ENCODE measurements at places on chromosomes 4 and X.
A peak's percentile ranks its signal among the peaks of the same experiment; 100 is the strongest.

- peak; percentile 19 for ATAC-seq
Observed at GRCh38 chr4:118284169-118284568, 68.6 kb downstream of the PRSS12 start.

DNA sequence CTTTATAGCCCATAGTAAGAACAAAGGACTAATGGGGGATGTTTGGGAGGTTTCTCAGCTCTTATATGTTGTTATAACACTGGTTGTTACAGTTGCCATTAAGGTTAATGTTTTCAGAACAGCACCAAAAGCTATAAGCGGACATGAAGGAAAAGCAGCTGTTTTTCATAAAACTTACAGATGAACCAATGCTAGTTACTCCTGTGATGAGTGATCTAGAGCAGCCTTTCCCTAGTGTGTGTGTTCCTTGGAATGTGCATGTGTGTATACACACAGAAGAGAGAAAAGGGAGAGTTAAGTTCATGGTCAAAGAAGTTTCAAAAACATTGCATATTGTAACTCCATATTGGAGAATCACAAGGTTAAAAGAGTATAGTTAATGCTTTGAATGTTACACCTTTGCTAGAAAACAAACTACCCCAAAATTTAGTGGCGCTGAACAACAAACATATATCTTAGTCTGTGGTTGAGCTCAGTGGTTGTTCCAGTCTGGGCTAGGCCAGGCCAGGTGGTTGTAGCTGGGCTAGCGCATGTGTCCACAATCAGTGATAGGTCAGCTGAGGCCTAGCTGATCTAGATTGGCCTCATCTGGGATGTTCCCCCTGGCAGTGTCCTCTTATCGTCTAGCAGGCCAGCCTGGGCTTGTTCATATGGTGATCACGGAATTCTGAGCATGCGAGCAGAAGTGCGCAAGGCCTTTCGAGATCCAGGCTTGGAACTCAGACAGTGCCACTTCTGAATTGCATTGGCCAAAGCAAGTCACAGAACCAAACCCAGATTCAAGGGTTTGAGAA lies 151.0 kb downstream of the NHS start:
- no peak for ATAC-seq

DNA sequence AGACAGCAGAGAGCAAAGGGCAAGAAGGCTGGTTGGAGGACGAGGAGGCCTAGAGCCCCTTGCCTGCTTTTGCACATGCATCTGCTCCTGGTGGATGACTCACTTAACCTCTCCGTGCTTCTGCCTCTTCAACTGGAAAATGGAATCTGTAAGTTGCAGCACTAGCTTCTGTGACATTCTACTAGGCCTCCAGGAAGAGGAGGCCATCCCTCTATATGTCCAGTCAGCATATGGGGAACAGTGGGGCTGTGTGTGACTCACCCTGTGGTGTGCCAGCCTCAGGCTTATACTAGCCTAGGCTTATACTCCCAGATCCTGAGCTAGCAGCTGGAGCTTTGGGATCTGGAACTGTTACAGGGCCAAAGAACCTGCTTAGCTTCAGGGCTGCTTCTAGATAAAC lies 36.0 kb downstream of the RTL9 start:
- no peak for ATAC-seq

DNA sequence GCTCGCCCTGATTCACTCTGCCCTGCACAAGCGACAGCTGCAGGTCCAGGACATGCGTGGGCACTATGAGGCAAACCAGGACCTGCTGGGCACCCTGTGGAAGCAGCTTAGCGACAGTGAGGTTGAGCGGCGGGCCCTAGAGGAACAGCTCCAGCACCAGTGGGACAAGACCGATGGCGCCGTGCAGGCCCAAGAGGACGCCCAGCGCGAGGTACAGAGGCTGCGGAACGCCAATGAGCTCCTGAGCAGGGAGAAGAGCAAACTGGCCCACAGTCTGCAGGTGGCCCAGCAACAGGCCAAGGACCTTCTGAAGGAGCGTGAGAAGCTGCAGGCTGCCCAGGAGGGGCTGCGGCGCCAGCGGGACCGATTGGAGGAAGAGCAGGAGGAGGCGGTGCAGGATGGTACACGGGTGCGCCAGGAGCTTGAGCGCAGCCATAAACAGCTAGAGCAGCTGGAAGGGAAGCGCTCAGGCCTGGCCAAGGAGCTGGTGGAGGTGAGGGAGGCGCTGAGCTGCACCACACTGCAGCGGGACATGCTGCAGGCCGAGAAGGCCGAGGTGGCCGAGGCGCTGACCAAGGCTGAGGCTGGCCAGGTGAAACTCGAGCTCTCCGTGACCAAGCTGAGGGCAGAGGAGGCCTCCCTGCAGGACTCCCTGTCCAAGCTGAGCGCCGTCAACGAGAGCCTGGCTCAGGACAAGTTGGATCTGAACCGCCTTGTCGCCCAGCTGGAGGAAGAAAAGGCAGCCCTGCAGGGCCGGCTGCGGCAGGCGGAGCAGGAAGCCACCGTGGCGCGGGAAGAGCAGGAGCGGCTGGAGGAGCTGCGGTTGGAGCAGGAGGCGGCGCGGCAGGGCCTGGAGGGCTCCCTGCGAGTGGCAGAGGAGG lies 12.8 kb downstream of the SMIM10L2A start:
- ATAC-seq = no peak

DNA sequence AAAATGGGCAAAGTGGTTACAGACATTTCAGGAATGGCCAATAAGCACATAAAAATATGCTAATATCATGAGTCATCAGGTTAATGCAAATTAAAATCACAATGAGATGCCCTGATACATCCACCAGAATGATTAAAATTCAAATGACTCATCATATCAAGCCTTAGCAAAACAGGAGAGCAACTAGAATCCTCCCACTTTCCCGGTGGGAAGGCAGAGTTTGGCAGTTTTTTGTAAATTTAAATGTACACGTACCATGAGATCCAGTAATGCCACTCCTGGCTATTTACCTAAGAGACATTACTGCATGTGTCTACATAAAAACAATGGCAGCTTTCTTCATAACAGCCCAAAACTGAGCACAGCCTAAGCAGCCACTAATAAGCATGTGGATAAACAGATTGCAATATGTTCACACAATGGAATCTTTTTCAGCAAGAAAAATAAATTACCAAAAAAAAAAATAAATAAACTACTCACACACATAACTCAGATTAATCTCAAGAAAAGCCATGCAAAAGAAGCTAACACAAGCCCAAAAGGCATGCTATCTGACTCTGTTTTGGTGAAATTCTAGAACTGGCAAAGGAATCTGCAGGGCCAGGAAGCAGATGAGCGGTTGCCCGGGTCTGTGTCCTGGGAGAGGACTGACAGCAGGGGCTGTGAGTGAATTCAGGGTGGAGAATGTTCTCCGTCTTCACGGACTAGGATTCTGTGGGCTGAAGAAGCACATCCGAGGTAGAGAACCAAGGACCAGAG lies 48.8 kb downstream of the AFAP1 start:
- no peak for ATAC-seq

DNA sequence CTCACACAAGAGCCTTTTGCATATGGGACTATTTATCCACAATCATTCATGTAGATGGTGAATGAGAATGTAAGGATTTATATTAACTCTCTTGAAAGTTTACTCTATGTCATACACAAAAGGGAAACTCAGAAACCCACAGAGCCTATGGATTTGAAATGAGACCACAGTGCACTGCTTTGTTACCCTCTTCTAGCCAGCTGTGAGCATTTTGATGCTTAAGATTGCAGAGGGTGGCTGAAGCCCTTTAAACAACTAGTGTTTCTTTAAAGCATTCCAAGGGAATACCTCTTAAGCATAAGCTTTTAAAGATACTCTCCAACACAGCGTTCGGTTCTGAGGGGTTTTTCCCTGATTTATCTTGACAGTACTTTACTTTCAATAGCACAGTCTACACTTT lies 113.9 kb downstream of the NKX6-1 start:
- ATAC-seq = no peak

GRCh38 chrX:110310896-110311295 lies 7.0 kb downstream of the AMMECR1 start:
- ATAC-seq = peak; percentile 94

GRCh38 chr4:124753941-124754581 lies 41.5 kb upstream of the ANKRD50 start:
- no peak for ATAC-seq

DNA sequence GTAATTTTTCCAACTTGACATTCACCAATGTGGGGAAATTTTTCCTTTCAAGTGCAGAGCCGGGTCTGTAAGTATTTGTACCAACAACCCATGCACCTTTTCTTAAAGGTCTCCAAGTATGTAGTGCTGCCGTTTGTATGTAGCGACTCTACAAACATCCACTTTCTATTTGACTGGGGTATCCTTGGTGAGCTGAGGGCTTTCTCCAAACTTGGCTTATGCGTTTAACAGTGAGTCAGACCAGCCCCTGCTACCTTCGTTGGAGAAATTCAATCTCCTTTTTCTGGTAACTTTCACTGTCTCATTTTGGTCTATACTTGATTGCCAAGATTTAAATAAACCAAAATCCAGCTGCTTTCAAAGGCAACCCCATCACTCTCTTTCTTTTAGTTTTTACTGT lies 34.9 kb downstream of the MGST2 start:
- no peak for ATAC-seq

DNA sequence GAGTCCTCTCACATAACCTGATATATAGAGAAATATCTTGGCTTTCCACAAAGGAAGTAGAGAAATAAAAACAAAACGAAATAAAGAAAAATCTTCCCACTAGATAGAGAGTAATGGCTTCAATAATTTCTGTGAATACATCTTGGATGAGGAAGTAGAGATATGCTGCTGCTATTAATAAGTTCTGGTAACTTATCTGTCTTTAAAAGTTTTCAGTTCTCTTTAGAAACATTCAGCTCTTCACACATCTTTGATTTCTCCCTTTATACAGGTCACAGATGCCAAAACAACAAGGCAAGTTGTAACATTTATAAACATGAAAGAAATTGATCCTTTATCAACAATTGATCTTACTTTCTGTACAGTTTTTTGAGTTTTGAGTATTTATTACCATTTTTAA lies 615.8 kb downstream of the TRAM1L1 start:
- ATAC-seq = no peak

DNA sequence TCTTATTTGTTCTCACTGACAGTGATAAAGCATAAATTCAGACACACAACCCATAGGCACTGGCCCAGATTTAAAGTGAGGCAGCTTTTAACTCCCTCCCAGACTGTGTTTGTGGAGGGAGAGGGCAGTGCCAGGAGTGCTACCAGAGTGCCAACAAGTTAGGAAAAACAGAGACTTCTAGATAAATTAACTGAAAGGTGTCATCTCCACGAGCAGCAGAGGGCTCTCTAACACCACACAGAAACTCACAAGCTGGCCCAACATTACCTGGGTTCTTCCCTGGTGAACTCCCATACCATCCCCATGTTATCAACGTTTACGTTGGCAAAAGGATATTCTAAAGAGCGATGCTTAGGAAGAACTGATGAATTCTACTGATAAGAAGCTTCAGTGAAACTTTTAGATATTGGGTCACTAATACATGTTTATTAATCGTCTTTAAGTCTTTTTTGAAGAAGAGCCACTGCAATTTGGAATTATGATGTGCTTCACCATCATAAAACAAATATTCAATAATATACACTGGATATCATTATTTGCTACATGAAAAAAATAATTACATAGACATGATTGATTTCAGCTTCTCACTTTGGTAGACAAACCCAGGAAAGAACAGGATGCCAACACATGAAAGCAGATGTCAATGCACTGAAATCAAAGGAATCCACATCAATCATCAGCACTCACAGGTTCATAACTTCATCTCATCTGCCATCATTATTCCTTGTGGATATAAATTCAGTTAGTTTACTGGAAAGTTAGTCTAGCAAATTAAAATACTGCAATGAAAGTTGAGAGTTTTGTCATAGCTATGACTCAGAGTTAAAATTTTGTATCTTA lies 121.2 kb upstream of the NAP1L5 start:
- ATAC-seq = peak; percentile 26

DNA sequence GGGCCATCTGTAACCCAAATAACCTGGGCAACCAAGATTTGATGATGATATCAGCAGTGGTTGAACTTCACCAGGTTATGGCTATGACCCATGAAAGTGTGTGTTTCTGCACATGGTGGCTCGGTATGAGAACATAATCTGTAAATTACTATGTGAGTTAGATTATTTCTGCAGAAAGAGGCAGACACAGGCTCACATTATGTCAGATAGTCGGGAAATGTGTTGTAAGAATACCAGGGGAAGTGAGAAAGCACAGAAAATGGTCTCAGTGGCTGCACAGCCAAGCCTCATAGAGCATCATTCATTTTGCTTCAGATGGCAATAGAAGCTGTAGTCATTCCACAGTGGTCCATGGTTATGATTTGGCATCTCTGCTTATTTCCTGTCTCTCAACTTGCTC lies 63.0 kb upstream of the RBPJ start:
- peak; percentile 33 for ATAC-seq

- no peak for ATAC-seq
Observed at GRCh38 chrX:40243755-40244515, 146.2 kb upstream of the BCOR start.

DNA sequence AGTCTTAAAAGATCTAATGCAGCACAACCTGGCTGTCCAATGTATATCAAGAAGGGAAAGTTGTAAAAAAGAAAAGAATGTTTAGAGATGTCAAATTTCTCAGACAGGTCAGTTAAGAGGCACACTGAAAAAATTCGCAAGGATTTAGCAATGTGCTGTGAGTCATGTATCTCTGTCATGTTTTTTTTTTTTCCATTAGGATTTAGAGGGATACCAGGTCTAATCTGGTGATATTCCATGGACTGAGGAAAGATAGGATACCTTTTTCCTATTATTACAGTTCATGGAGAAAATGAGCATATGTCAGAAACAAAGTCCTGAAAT lies 815.4 kb upstream of the PCDH10 start:
- no peak for ATAC-seq

DNA sequence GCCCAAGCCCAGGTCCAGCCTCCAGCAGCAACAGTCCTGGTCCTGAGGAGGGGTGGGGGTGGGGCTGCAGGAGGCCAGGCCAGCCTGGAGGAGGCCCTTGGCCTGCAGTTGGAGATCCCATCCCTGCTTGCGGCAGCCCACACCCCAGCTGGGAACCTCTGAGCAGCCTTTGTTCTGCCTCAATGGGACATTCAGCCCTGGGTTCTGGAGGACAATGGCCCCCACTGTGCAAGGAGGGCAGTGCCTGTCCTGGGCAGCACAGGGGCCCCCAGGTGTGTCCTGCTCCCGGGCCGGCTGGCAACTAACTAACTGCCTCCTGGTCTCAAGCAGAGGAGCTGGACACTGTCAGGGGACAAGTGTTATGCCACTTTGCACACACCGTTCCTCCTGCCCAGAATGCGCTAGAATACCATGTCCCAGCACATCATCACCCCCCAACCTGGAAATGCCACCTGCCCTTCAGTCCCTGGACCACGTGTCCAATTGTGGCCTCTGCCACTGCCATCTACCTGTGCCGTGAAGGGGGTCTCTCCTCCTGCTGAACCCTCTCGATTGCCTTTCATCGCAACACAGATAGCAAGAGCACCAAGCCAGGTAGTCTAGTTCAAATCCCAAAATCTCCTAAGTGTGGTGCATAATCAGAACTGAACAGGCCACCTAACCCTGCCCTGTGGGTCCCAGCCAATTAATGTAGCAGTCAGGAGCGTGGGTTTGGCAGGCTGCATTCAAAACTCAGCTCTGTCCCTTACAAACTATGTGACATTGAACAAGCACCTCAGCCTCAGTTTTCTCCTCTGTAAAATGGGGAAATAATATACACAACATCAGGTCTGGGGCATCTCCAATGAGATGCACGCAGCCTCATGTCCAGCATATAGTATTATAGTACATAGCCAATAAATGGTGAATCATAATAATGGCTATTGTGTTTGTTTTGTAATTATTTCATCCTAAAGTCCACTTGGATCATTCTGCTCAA lies 8.8 kb downstream of the PPP2R2C start:
- ATAC-seq = no peak

Measured in activated CD4-positive, CD25-positive, alpha-beta regulatory T cell treated with anti-CD3 and anti-CD28 coated beads, Interleukin-2, amount 50 U/mL, for 24 hours (primary cell).